T-helper 2 cell treated with Interferon-gamma antibody and Interleukin-4, amounts not matched to agents 5 μg/mL and 100 μg/mL, for 36 hours (primary cell): ENCODE measurements at places on chromosomes 1 and 21.

- no peak for DNase-seq
- no peak overlapping the region for H3K4me3 ChIP-seq
- H3K36me3 ChIP-seq: no peaks in the 10 kb centered on the region
- no peaks in the 10 kb centered on the region for H3K4me1 ChIP-seq
- H3K27ac ChIP-seq: no peak overlapping the region
Measured at GRCh38 chr1:29783508-29784275, 547.4 kb downstream of the PTPRU start.

- peaks cover 38% of the 10 kb centered on the region for H3K27me3 ChIP-seq
- H3K4me3 ChIP-seq: no peak overlapping the region
- H3K4me1 ChIP-seq: peaks cover 10% of the 10 kb centered on the region
- no peak overlapping the region for H3K27ac ChIP-seq
- no peak for DNase-seq
Measured at GRCh38 chr1:33394770-33395169, 36.1 kb downstream of the PHC2 start.

DNA sequence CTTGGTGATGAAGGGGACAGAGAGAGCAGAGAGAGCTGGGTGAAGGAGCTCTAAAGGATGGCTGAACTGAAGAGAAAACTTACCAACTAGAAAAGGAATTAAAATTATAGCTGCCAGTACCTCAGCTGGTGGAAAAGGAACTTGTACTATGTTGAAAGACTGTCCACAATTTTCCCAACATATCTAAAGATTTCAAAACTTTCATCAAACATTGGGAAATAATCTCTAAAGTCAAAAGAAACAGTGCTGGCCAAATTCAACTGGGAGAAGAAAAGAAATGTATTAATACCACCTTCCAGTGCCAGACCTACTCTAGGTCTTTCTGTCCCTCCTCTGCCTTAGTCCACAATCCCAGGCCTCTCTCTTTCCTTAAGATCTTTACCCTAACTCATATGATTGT lies 6.1 kb downstream of the SMG5 start:
- H3K27me3 ChIP-seq: no peaks in the 10 kb centered on the region
- H3K27ac ChIP-seq: no peak overlapping the region
- H3K4me3 ChIP-seq: no peak overlapping the region
- H3K36me3 ChIP-seq: peaks cover 61% of the 10 kb centered on the region

DNA sequence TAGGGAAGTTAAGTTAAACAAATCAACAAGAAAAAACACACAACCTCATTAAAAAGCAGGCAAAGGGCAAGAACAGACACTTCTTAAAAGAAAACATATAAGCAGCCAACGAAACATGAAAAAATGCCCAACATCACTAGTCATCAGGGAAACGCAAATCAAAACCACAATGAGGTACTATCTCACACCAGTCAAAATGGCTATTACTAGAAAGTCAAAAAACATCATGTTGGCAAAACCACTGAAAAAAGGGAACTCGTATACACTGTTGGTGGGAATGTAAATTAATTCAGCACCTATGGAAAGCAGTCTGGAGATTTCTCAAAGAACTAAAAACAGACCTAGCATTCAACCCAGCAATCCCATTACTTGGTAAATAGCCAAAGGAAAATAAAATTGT lies 51.1 kb downstream of the HSF2BP start:
- DNase-seq: no peak
- no peaks in the 10 kb centered on the region for H3K36me3 ChIP-seq
- peaks cover 4% of the 10 kb centered on the region for H3K4me1 ChIP-seq
- H3K27ac ChIP-seq: no peak overlapping the region

DNA sequence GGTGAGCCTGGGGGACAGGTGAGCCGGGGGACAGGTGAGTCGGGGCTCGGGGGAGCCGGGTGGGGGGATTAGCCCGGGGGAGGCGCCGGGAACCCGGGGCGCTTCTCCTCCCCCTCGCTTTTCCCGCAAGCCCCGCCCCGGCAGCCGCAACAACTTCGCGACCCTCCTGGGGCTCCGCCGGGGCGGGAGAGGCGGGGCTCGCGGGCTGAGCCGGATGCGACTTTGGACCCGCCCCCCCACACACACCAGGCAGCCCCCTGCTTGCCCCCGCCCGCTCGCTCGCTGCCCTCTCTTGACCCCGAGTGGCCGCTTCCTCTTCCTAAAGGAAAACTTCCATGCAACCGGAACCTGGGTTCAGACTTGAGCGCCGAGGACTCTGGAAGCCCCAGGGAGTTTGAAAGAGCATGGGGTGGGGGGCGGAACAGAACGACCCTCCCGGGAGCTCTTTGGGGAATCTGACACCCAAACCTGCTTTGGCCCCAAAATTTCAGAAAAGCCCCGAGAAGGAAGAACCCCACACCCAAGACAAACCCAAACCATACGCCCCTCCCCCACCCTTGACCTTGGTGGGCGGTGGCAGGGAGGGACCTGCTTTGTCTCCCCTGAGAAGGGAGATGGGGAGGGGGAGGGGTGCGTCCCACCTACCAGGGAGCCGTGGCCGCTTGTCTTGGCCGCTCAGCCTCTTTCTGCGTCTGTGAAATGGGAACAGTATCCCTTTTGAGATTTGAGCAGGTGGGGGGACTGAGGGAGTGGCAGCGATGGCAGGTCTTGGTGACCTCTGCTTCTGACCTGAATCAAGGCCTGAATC lies 550 bp downstream of the ARHGEF16 start:
- H3K27me3 ChIP-seq: peaks cover 9% of the 10 kb centered on the region
- no peak for DNase-seq
- no peak overlapping the region for H3K27ac ChIP-seq
- peak overlapping the region; percentile 10 for H3K4me3 ChIP-seq
- no peaks in the 10 kb centered on the region for H3K4me1 ChIP-seq
- H3K36me3 ChIP-seq: no peaks in the 10 kb centered on the region

DNA sequence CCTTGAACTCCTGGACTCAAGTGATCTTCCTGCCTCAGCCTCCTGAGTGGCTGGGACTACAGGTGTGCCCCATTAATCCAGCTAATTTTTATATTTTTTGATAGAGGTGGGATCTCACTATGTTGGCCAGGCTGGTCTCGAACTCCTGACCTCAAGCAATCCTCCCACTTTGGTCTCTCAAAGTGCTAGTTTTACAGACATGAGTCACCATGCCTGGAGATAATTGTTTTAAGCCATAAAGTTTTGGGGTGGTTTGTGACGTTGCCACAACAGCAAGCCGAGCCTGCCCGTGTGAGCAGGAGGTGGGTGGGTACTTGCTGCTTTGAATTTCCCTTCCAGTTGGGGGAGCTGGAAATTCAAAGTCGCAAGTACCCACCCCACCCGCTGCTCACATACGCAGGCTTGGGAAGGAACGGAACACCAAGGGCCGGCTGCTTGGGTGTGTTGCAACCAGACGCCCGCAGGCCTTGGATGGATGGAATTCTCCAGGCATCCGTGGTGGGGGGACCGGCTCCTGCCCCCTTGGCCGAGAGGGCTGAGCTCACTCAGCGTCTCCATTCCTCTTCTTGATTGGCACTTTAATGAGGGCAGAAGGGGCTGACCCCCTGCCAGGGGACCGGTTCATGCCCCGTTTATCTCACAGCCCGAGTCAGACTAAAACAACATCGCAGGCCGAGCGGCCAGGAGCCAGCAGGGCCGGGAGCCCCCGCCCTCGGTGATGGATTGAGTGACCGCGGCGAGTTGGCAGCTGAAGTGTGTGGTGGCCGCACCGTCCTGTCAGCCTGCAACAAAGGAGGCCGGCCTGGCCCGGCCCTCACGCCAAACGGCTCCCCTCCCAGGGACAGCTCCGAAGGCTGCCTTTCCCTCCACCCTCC lies 78.1 kb downstream of the DHRS3 start:
- no peak overlapping the region for H3K27ac ChIP-seq
- H3K27me3 ChIP-seq: peaks cover 4% of the 10 kb centered on the region
- H3K4me3 ChIP-seq: no peak overlapping the region
- H3K4me1 ChIP-seq: peaks cover 2% of the 10 kb centered on the region
- peaks cover 27% of the 10 kb centered on the region for H3K36me3 ChIP-seq
- no peak for DNase-seq

- no peak for DNase-seq
- peak overlapping the region; percentile 6 for H3K4me3 ChIP-seq
- H3K27ac ChIP-seq: no peak overlapping the region
- peaks cover 30% of the 10 kb centered on the region for H3K4me1 ChIP-seq
Measured at GRCh38 chr1:46130606-46131005, 1.8 kb downstream of the PIK3R3 start.

DNA sequence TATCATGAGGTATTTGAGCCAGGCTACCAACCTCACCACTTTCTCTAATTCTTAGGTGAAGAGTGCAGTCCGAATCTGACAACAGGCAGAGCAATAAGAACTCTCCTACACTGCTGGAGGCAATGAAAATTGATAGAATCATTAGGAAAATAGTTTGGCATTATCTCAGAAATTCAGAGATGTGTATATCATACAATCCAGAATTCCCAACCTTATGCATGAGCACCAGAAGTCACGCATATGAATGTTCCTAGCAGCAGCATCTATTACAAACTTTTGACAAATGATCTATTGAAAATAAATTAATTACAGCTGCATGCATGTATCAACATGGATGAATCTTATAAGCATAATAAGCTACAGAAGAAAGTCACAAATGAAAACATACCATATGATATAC lies 176.9 kb upstream of the CAMK1G start:
- no peaks in the 10 kb centered on the region for H3K4me1 ChIP-seq
- H3K27me3 ChIP-seq: peaks cover 23% of the 10 kb centered on the region
- DNase-seq: no peak
- no peak overlapping the region for H3K4me3 ChIP-seq
- H3K36me3 ChIP-seq: no peaks in the 10 kb centered on the region

DNA sequence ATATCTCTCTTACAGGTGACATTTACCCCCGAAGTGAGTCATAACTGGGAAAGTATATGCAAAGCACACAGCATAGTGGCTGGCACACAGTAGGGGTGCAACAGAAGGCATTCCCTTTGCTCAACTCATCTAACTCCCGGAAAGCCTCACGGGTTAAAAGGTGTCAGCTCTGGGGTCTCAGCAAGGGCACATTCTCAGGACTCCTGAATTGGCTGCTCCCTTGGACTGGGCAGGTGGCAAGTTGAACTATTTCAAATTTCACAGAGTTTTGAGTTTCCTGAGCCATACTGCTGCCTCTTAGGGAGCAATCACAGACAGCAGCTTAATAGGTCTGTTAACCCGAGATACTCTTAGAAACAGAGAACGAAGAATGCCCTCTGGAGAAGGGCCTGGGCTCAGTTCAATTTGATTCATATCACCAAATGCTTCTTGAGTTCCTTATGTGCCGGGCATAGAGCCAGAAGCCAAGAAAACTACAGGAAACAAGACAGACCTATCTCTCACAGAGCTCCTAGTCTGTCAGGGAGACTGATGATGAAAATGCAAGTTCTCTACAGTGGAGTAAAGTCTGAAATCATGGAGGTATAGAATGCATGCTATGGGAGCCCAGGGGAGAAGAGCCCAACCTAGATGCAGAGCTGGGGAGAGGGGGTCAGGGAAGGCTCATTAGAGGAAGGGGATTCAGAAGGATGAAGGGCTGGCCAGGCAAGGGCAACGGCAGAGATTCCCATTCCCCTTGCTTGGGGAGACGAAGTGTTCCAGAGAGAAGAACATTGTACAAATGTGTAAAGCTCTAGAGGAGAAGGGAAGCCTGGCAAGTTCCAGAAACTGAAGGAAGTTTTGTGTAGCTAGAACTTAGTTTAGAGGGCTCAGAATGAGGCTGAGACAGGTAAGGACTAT lies 143.9 kb upstream of the HMGB4 start:
- no peaks in the 10 kb centered on the region for H3K36me3 ChIP-seq
- no peak overlapping the region for H3K4me3 ChIP-seq
- DNase-seq: no peak
- no peaks in the 10 kb centered on the region for H3K27me3 ChIP-seq

GRCh38 chr1:235642011-235642942 lies 7.3 kb downstream of the GNG4 start:
- H3K4me1 ChIP-seq: peaks cover 31% of the 10 kb centered on the region
- peaks cover 20% of the 10 kb centered on the region for H3K27me3 ChIP-seq
- H3K27ac ChIP-seq: peak overlapping the region; percentile 95

DNA sequence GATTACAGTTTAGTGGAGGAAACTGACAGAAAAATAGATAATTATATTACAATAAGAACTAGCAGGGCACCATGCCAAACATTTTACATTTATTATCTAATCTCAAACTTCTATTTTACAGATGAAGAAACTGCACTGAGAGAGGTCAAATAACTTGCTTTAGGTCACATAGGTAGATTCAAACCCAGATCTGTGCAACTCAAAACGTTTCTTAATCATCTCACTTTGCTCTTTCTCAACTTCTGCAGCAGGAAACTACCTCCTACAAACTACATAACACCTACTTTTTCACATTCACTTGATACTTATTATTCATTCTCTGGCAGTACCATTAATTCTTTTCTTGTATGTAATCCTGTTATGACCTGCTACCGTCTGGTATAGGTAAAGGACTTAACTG lies 49.9 kb upstream of the BCL10 start:
- no peak overlapping the region for H3K27ac ChIP-seq
- H3K36me3 ChIP-seq: no peaks in the 10 kb centered on the region
- peaks cover 2% of the 10 kb centered on the region for H3K4me1 ChIP-seq

DNA sequence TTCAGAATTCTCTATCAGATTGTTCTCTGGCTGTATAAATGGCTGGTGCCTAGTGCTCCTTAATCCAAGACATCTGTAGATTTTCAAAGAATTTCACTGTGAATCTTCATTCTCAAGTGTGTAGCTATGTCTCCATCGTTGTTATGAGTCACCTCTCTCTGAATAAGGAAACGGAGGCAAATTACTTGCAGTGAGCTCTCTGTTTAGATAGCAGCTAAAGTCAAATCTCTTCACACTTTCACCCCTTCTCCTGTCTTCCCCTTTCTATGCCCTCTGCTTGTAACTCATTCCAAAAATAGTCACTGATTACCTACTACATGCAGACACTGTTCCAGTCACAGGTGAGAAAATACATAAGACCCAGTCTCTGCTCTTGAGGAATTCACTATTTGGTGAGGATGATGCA lies 39.7 kb downstream of the CHML start:
- H3K27ac ChIP-seq: no peak overlapping the region
- no peak for DNase-seq
- H3K27me3 ChIP-seq: no peaks in the 10 kb centered on the region
- H3K4me3 ChIP-seq: no peak overlapping the region
- H3K36me3 ChIP-seq: peaks cover 9% of the 10 kb centered on the region
- H3K4me1 ChIP-seq: no peaks in the 10 kb centered on the region

- H3K36me3 ChIP-seq: peaks cover 58% of the 10 kb centered on the region
- no peak overlapping the region for H3K27ac ChIP-seq
- DNase-seq: no peak
- no peaks in the 10 kb centered on the region for H3K27me3 ChIP-seq
- peaks cover 24% of the 10 kb centered on the region for H3K4me1 ChIP-seq
Measured at GRCh38 chr1:161803181-161803580, 37.1 kb downstream of the ATF6 start.

GRCh38 chr1:905811-906599 lies 17.7 kb upstream of the SAMD11 start:
- no peaks in the 10 kb centered on the region for H3K4me1 ChIP-seq
- H3K4me3 ChIP-seq: no peak overlapping the region
- no peak for DNase-seq
- H3K36me3 ChIP-seq: no peaks in the 10 kb centered on the region
- H3K27ac ChIP-seq: no peak overlapping the region

GRCh38 chr1:109112056-109112651 lies 1.8 kb upstream of the ELAPOR1 start:
- peak overlapping the region; percentile 85 for H3K4me3 ChIP-seq
- H3K27me3 ChIP-seq: peaks cover 36% of the 10 kb centered on the region
- H3K36me3 ChIP-seq: no peaks in the 10 kb centered on the region
- peak overlapping the region; percentile 58 for H3K27ac ChIP-seq

GRCh38 chr1:204410688-204411450 lies 748 bp downstream of the PPP1R15B start:
- H3K4me1 ChIP-seq: peaks cover 15% of the 10 kb centered on the region
- DNase-seq: peak; percentile 23
- peaks cover 45% of the 10 kb centered on the region for H3K36me3 ChIP-seq
- H3K27me3 ChIP-seq: no peaks in the 10 kb centered on the region
- peak overlapping the region; percentile 99 for H3K4me3 ChIP-seq
